ENCODE measurements at places on chromosomes 1 and 21.

DNA sequence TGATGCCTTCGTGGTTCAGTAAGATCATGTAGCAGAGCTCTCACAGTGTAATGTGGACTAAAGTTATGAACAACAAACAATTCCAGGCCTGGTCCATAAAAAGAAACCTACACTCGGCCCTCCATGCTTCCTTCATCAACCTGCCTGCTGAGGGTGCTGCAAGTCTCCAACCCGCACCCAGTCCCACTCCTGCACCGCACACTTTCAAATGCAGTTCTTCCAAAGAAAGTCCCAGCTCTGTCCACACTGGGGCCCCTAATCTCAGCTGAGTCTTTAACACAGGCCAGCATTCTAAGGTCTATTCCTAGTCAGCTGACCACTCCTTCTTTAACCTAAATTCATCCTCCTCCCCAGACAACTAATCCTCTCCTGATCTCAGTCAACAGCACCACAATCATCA lies 71.5 kb upstream of the NR5A2 start:
- no peak for DNase-seq

DNA sequence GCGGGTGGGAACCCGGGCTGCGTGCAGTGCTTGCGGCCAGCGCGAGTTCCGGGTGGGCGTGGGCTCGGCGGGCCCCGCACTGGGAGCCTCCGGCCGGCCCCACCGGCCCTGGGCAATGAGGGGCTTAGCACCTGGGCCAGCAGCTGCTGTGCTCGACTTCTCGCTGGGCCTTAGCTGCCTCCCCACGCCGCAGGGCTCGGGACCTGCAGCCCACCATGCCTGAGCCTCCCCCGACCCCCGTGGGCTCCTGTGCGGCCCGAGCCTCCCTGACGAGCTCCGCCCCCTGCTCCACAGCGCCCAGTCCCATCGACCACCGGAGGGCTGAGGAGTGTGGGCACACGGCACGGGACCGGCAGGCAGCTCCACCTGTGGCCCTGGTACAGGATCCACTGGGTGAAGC lies 23.7 kb upstream of the CLIC4 start:
- DNase-seq = no peak

DNA sequence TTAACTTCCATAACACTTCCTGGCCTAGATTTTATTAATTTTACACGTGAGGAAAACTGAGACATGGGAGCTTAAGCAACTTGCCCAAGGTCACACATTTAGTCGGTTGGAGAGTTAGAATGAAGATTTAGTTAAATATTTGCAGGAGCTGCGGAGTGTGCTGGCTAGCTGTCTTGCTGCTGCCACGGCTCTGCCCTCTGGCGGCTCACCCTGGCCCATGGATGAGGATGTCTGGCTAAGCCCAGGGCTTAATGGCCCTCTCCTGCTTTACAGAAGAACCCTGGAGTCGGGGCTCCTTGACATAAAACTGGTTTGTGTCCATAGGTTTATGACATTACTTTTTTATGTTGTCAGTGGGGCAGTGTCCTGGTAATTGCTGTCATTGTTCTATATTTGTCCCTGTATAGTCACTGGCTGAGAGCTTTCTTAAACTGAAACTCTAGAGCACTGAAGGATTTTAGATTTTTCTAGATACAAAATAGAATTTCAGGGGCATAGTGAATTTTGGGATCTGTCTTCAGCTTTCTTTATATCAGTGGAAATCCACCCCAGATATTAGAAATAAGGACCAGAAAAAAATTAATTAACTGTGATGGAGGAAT lies 88.9 kb upstream of the WLS start:
- no peak for DNase-seq

- peak; percentile 7 for DNase-seq
Measured at GRCh38 chr1:154837672-154838171, 32.4 kb downstream of the KCNN3 start.

DNA sequence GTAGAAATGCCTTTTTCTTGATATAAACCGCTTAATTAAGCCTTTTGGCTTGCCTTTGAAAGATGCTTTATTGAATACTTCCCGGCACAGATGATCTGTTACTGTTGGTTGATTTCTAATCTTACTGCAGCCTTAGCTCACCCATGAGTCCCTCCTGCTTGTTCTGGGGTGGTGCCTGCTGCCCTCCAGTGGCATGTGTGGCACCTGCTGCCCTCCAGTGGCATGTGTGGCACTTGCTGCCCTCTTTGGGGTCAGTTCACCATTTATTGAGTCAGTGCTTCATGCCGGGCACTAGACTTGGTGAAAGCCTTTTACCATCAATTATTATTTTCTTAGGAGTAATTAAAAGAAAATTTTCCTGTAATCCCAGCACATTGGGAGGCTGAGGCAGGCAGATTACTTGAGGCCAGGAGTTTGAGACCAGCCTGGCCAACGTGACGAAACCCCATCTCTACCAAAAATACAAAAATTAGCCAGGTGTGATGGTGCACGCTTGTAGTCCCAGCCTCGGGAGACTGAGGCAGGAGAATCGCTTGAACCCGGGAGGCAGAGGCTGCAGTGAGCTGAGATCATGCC lies 54.3 kb downstream of the ADARB1 start:
- DNase-seq = peak; percentile 82

GRCh38 chr1:218400624-218401023 lies 55.5 kb downstream of the TGFB2 start:
- no peak for DNase-seq

- no peak for DNase-seq
Measured at GRCh38 chr1:91092503-91092902, 70.7 kb upstream of the ZNF644 start.

Data from CD4-positive, alpha-beta T cell treated with Interferon gamma for 1 hour (primary cell).